ENCODE measurements at places on chromosomes 2 and 18. TPM values are rescaled to one million over a fixed set of nuclear protein-coding genes. Genes with fewer than 3 reads are reported as not detected.

Gene WNT10A
- not detected for total RNA-seq

DNA sequence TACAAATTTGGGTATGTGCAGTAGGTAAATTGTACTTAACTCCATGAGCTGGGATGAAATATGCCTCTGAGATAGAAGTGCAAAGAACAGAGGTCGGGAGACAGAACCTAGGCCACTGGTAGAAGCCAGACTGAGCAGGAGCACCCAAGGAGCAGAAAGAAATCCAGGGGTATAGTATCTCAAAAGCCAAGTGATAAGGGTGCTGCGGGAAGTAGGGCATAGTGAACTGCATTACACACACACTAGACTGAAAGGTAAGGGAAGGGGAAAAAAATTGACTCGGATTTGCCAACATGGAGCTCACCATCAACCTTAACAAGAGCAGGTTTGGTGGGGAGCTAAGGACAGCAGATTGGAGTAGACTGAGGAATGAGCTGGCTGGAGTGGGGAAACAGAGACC is 89.3 kb upstream of the TMEM247 start:
- DNase-seq, result no peak

Gene SPATA3
- total RNA-seq, result not detected

DNA sequence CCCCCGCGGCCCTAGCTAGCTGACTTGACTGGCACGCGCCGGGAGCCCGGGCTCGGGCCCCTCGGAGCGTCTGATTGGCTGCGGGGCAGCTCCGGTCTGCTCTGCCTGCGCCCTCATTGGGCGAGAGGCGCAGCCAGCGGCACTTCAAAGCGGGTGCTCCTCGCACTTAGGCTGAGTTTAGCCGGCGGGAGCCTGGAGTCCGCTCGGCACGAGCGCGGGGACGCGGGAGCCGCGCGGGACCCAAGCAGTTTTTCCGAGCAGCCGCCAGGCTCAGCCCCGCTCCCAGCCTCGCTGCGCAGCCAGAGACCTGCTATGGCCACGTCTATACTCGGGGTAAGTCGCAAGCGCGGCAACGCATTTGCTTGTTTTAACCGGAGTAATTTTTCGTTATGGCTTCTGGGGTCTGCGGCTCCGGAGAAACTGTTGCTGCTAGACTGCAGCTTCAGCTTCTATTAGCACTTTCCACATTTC is at the start of gene SP9:
SP9 (plus strand) TSS at position 174 of the 471 bp plus-strand sequence; CDS start at position 313, 139 bp downstream.
- DNase-seq, result no peak

Gene DCDC2C
- total RNA-seq, result 0.27 TPM

DNA sequence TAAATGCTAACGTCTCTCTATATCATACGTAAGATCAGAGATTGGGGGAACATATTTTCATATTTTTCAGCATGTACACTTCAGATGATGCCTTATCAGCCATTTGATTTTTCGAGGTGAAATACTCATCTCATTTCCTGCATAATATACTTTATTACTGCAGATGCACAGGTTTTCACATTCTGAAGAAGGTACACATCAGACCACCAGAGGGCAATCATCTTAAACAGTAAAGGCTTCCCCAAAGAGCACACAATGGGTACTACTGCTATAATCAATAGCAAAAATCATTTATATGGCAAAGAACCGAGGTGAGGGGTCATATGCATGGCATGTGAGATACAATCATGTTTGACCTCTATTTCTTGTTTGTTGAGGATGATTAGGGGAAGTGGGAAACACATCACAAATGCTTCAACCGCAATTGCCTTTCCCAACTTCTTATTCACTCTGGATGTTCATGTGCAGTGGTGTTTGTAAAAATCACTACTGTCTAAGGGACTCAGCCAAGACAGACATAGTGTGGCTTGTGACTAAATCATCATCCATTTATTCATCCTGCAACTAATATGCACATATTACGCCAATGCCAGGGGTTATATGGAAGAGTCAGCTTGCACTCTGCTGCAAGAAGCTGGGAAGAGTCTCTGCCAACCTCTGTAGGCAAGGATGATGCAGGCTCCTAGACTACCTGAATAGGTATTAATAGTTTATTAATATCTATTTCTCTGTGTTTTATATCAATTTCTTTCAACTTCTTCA is 118.7 kb downstream of the EPB41L3 start:
- DNase-seq, result no peak

All from aorta (tissue), 5 donors.